ENCODE measurements at places on chromosomes 5 and 9.

DNA sequence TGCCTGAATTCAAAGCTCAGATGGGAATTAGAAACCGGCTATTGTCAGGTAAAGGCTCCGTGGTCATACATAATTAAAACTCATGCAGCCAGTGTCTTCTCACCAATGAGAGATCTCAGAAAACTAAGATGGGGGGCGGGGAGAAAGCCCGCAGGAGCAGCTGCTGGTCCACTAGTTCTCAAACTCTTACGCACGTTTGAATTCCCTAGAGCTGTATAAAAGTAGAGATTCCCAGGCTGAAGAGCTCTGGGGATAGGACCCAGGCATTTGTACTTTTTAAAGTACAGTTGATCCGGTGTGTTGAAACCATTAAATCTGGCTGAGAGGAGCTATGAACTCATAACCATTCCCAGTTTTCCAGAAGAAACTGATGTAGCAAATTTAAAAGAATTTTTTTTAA, 68.5 kb downstream of the FRMD3 start:
- DNase-seq = no peak

DNA sequence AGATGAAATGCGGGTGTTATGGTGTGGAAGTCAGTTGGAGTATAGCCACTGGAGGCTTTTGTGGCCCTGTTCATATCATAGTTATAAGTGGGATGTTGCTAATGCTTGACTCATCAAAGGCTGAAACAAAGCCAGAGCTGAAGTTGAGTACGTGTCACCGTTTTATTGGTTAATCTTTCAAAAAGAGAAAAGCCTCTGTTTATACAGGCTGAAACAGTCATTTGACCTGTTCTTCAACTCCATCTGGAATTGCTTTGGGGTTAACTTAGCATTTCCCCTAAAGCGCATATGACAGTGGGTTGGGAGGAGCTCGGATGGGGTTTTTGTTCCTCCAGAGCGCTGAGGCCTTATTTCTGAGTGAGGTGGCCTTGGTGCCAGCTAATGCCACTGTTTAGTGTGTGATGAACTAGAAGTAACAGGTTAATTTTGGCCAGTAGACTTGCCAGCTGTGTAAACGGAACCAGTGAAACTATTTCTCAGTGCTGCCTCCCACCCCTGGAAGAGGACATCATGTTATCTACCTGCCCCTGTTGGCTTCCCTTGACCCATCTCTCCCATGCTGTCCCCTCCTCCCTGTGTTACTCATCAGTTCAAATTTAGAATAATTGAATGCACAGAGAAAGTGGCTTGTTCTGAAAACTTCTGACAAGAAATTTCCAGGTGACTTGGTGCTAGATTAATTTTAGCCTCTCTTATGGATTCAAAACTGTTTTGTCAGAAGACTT, 34.2 kb downstream of the MTAP start:
- DNase-seq = no peak

GRCh38 chr5:140672455-140673186, 755 bp downstream of the DND1 start:
- DNase-seq = no peak

DNA sequence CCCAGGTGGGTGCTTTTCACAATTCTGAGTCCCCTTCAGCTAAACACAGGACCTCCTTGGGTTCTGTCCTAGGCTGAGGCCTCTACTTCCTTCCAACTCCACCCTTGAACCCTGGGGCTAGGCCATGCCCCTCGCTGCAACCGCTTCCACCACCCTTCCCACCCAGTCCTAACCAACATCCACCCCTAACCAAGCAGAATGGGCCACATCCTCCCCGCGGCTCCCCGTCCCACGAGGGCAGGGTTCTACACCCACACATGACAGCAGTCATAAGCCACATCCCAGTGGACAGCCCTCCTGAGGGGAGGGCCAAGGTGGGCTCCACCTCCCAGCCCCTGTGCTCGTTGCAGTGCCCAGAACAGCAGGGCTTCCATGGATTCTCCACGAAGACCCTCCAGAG, 65.8 kb downstream of the SHB start:
- no peak for DNase-seq

- DNase-seq = peak; percentile 14
Observed at GRCh38 chr5:33588654-33589372, 148.0 kb downstream of the TARS1 start.

GRCh38 chr5:35773967-35774366, 82.7 kb upstream of the IL7R start:
- DNase-seq = no peak

GRCh38 chr5:115069087-115069968, 100.4 kb downstream of the TRIM36 start:
- DNase-seq = no peak

DNA sequence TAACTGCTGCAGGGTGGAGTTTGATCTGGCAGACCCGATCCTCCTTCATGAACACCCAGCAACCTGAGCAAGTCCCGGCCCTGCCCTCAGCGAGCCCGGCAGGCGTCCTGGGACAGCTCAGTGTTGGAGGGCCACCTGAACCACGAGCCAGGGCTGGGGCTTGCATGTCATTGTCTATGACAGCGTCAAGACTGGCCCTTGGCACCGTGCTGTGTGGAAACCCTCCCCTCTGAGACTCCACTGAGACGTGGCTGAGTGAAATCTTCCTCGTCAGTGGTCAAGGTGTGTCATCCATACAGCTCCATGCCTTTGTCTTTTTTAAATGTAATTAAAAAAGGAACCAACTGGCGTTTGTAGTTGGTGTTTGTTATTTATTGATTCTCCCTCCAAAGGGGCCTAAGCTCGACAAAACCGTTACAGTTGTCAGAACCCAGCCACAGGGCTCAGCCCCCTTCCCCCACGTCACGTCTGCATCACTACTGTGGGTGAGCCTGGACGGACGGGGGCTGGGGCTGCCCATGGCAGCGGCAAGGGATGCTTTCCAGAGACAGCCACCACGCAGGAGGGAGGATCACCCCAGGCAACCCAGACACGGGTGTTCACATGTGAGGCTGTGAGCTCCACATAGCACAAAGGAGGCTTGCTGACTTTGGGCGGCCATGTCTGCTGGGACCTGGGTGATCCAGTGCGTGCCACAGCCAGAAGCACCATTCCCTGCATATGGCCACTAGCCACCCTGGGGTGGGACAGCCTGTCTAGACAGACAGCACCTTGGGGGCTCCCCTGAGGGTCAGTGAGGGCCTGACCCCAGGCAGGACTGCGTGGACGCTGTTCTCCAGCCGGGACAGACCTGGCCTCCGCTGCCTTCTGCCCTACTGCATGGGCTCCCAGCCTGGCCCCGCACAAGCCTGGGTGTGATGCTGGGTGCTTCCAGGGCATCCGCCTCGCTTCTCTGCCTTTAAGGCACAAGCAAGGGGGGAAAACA, 7.3 kb downstream of the UCK1 start:
- DNase-seq = no peak

DNA sequence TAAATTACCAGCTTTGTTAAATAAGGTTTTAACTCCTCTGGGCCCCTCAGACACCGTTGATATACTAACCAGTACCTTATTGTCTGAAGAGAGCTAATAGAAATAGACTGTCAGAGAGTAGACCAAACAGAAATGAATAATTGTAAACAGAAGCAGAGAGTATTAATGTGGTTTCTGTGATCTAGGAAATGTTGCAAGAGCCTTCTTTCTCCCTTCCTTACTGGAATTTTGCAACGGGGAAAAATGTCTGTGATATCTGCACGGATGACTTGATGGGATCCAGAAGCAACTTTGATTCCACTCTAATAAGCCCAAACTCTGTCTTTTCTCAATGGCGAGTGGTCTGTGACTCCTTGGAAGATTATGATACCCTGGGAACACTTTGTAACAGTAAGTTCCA, 5.1 kb downstream of the TYRP1 start:
- no peak for DNase-seq

GRCh38 chr9:93120846-93121315, 13.2 kb downstream of the NINJ1 start:
- no peak for DNase-seq

DNA sequence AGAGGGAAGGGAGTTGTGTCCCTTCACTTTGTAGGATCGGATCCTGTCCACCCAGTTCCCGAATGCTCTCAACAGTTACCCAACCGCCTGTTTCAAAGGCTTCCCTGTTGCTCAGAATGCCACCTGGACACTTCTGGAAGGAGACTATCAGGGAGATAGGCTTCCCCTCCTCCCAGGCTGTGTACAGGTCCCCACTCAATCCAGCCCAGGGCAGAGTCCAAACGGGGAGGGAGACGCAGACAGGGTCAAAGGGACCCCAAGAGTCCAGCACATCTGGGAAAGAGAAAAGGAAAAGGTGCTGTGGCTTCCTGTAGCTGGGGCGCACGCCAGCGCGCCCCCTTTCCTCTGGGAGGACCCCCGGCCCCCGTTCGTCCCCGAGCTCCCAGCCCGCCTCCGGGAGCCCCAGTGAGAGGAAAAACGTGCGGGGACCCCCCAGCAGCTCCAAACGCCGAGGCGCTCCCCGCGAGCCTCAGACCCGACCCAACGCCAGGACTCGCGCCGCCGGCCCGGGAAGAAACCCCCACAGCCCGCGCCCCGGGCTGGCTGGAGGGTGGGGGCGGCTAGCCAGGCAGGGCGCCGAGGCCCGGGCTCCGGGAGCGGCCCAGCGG, 640 bp downstream of the SURF4 start:
- no peak for DNase-seq

DNA sequence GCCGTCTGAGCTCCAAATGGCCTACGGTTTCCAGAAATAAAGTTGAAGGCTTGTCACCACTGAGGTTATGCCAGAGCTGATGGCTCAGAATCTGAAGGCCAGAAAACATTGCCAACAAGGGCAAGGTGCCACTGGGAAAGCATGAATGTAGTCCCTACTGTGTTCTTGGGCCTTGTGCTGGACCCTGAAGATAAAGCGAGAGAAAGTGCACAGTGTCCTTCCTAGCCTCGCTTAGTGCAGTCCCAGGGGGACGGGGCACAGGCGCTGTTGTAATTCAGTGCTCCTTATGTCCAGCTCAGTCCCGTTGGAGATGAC, 84.5 kb downstream of the NDFIP1 start:
- DNase-seq = no peak

GRCh38 chr9:78261403-78262001, 25.6 kb downstream of the CEP78 start:
- DNase-seq = no peak

DNA sequence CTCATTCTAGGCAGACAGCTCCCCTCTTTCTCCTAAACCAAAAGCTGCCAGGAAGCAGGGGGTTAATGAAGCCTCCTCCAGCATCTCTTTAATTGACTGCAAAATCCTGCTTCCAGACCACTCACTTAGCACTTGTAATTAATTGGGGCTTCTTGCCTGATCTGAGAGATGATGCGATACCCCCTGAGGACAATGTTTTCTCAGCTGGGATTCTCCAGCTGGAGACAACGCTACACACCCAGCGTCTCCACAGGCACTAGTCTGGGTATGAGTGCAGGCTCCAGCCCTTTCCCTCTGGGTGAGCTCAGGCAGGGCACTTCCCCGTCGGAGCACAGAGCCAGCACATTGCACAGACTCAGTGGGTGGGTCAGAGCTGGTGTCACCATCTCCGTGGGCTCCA, 16.1 kb downstream of the CPLX2 start:
- no peak for DNase-seq

DNA sequence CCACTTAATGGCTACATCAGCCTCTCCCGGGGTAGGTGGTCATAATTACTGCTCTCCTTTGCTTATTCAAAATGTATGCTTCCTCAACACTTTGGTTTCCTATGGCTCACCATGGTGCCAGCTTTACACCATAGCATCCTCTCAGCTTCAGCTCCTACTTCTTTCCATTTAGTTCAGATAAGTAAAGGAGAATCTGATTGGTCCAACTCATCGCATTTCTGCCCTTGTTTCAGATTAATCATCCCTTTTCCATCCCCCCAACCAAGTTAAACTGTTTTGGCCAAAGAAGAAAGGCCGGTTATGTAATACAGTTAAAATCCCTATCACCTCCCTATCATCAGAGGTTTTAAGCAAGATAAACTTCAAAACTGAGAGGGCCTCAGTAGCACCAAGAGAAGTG, 130.5 kb downstream of the CETN3 start:
- no peak for DNase-seq

- no peak for DNase-seq
Observed at GRCh38 chr5:4758550-4758949, 381.6 kb upstream of the ADAMTS16 start.

DNA sequence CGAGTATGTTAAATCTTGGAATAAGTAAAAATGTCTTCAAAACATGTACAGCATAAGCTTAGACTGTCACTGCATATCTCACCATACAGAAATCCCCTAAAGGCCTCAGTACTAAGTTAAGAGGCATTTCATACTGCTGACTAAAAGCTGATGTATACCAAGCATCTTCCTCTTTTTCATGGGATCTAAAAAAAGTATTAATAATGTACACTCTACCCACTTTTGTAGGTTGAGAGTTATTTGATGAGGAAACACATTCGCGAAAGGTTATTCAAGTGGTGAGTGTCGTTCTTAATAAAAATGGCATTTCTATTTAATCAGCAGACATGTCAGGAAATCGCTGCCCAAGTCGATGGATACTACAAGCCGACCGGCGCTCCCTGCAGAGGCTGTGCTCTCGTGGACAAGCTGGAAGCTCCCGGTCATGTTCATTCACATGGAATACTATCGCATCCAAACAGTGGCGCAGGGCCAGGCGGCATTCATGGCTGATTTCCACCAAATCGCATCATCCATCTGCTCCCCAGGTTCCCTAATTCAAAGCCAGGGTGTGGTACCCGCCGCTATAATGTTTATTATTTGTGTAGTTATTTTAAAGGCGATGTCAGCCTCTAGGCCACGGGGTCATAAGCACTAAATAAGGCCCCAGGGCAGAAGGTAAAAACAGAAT, 724 bp downstream of the SGTB start:
- DNase-seq = no peak

- no peak for DNase-seq
Observed at GRCh38 chr9:29740518-29740917, 2167.2 kb upstream of the C9orf72 start.

DNA sequence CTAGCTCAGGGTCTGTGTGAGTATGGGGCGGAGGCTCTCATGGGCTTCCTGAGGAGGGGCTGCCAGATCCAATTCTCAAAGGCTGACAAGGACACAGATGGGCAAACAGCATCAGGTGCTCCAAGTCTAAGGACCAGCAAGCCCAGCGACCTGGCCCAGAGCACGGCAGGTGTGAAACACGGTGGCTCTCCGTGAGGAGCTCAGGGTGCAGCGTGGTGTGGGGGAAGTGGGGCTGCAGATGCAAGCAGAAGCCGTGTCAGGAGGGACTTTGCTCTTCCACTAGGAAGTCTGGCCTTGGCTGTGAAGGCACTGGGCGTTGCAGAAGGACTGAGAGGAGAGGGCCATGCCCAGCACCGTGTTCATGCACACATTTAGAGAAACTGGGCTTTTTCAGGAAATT, 420.0 kb downstream of the GADD45G start:
- no peak for DNase-seq

DNA sequence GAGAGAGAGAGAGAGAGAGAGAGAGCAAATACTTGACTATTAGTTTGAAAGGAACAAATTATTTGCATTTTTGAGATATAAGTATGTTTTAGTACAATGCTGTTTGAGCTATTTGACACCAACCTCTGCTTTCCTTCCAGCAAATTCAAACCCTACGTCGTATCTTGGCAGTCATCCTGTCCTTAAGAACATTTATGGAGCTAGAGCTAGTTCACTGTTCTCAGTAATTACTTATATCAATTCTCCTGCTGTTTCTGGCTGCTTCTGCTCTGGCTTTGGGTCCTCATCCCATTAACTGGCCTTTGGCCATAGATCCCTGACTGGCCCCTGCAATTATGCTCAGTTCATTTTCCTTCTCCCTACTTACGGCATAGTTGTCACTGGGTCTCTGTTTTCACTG, 19.9 kb upstream of the ERAP2 start:
- no peak for DNase-seq
